ENCODE measurements at places on chromosomes 7 and 10.
A peak's percentile ranks its signal among the peaks of the same experiment; 100 is the strongest.

DNA sequence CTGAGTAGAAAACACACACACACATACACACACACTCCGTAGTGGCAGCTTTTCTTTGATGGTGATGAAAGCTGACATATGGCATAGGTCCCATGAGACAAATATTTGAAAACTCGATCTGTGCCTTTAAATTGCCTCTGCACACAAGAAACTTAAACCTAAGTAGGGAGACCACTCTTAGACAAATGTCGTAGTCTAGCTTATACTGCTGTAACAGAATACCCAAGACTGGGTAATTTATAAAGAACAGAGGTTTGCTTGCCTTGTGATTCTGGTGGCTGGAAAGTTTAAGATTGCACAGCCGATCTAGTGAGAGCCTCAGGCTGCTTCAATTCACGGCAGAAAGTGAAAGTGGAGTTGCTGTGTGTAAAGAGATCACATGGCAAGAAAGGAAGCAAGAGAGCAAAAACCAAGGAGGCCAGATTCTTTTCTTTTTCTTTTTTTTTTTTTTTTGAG is 489.4 kb upstream of the SORCS1 start:
- no peak for DNase-seq

DNA sequence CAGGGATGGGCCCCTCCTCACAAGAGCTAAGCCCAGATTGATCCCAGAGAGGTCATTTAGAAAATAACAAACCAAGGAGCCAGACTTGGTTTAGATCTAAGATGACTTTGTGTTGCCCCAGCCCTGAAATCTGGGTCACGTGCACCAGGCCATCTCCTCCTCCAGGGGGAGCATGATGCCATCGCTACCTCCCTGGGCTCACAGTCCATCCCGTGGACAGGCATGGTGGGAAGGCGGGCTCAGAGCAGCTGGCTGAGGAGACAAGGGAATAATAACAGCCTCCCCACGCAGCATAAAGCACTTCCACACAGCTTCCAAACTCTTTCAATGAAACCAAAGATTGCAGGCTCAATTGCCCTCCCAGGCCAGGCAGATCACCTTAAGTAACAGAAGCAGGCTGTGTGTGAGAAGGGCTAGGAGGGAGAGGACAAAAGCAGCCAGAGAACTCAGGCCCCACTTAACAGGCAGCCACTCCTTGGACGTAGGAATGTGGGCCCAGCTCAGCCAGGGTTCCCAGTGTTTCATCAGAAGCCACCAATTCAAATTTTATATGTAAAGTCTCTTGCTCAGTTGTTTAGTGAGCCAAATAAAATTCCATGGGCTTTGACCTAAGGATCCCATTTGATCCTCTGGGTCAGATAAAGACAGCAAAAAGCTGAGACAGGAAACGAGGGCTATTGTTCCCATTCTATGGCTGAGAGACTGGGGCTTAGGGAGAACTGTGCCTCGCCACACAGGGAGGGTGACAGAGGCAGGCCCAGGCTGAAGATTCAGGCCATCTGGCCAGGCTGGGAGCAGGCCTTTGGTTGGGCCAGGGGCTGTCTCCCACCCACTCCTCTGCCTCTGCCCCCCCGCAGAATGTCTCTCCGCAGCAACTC is 100.2 kb downstream of the COL13A1 start:
- peak; percentile 93 for DNase-seq

- no peak for DNase-seq
Observed at GRCh38 chr10:50470798-50471582, 152.8 kb downstream of the SGMS1 start.

DNA sequence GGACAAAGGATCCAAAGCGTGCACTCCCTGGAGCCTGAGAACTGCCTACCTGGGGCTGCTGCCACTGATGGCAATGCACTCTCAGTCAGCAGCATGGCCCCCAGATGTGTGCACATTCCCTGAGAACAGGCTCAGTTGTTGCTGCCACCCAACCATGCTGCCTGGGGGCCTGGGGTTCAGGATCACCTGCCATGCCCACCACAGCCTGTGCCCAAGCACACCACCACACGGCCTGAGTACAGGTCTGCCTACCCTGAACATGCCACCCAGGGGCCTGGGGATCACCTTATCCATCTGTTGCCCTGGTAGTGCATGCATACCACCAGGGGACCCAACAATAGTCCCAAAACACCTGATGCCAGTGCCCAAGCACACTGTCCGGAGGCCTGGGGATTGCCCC is 1174.5 kb downstream of the SORCS1 start:
- no peak for DNase-seq

DNA sequence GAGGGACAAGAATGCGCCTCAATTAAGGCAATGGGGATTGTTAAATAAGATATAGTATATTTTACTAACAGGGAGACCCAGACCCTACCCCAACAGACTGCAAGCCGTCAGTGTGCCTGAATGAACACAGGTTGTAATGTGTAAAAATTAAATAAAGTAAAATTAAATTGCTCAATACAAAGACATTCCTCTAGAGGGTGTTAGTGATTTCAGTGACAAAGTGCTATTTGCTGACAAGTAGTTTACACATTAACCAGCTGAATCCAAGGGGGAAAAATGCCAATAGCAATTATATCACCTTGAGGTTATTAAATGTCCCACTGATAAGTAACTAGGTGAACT is 110.5 kb downstream of the EBF3 start:
- DNase-seq: no peak

DNA sequence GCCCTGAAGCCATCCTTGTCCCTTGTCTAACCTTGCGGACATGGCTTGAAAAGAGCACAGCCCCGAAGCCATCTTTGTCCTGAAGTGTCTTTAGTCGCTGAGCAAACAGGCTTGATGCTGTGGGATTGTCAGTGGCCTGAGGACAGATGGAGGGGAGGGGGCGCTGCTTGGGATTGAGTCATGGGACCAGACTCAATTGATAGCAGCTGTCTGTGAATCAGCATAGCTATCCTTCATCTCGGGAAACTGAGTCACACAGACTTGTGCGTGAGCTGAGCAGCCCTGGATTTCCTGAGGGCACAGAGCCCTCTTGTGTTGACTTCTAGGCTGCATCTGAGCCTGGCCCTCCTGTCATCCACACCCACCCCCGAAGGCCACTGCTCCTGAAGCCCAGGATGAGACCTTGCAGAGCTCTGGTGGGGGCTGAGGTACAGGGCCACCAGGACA is 14.4 kb downstream of the MYO1G start:
- DNase-seq: no peak

GRCh38 chr10:64738462-64738861 is 1217.3 kb downstream of the REEP3 start:
- DNase-seq: no peak

DNA sequence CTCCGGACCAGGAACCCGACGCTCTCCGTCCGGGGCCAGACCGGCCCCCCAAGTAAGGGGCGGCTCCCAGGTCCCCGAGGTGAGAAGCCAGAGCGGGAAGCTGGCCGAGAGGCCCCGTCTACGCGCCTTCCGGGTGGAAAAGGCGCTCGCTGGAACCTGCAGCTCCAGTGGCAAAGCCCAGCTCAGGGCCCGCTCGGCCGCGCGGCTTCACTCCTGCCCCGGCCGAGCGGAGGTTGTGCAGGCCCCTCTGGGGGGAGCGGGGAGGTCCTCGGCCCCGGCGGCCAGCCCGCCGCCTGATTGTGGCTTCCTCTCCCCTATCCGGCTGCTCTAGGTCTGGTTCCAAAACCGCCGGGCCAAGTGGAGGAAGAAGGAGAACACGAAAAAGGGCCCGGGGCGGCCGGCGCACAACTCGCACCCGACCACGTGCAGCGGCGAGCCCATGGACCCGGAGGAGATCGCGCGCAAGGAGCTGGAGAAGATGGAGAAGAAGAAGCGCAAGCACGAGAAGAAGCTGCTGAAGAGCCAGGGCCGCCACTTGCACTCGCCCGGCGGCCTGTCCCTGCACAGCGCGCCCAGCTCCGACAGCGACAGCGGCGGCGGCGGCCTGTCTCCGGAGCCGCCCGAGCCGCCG is 2.9 kb downstream of the UNCX start:
- no peak for DNase-seq

- no peak for DNase-seq
Observed at GRCh38 chr10:61825628-61826027, 75.9 kb upstream of the ARID5B start.

DNA sequence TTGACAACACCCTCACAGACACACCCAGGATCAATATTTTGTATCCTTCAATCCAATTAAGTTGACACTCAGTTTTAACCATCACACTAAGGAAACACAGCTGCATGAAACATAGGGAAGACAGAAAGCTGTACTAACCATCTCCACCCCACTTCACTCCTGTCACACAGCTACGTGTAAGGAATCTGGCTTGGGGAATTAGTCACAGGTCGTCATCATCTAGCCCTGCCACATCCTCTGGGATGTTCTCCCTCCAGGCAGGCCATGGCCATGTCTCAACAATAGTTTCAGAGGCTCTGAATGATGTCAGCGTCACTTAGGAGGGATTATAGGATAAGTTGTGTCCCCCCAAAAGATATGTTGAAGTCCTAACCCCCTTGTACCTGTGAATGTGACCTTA is 10.8 kb upstream of the SEMA3C start:
- DNase-seq: no peak

- no peak for DNase-seq
Observed at GRCh38 chr7:44064791-44065430, 456 bp downstream of the PGAM2 start.

DNA sequence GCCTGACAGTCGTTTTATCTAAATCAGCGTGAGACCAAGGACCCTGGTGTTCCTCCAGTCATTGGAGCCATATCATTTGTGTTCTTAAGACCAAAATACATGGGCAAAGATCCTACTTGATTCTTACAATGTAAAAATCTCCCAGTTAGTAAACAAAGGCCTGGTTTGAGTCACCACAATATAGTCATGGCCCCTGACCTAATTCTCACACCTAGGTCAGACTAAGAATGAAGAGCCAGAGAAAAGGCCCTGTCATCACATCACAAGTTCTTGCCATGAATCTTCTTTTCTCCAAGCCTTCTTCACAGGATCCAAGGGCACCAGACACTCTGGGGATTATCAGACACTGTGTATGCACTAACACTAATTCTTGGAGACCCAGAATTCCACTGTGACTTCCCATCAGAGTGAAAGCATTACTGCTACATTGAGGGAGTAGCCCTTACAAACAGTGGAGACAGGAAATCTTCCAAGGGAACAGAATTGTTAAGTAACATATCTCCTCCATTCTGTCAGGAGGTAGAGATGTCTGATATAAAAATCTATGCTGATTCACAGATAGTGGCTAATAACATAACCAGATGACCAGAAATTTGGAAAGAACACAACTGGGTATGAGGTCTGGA is 7.6 kb upstream of the ERVW-1 start:
- no peak for DNase-seq

GRCh38 chr7:99719996-99720769 is 14.8 kb downstream of the CYP3A7 start:
- DNase-seq: no peak

GRCh38 chr7:121608785-121609184 is 212.7 kb upstream of the FAM3C start:
- no peak for DNase-seq

DNA sequence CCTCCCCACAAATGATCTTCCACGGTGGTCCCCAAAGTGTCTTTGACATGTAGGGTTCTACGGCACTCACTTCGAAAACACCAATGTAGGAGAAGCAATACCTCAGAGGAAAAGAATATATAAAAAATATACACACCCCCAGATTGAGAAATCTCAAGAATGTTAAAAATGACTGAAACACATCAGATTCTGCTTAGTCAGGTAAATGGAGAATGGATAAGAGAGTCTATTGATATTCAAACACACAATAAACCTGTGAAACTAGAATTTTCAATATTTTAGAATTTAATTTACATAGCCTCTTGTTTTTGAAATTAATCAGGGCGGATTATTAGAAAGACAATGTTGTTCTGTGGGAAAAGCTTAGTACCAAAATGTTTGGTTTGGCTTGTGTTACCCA is 712.4 kb downstream of the GATA3 start:
- DNase-seq: no peak

- no peak for DNase-seq
Observed at GRCh38 chr10:4081685-4082111, 296.7 kb upstream of the KLF6 start.

- no peak for DNase-seq
Observed at GRCh38 chr10:100823194-100823593, 77.8 kb downstream of the PAX2 start.

DNA sequence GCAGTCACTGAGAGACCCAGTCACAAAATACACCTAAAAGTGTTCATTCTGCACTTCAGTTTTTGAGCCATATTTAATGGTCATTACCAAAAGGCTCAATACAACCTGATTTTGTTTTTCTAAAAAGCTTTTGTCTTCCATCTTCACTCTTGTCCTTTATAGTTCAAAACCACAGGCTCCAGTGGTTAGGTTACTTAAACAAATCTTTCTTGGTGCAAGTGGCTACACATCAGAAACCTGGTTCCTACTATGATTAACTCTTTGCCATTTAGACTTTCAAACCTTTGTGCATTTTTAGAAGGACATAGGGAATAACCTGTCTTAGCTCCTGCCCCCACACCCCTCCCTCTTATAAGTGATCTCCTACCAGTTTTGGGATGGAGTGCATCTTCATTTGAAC is 135.8 kb downstream of the STRA8 start:
- DNase-seq: no peak

DNA sequence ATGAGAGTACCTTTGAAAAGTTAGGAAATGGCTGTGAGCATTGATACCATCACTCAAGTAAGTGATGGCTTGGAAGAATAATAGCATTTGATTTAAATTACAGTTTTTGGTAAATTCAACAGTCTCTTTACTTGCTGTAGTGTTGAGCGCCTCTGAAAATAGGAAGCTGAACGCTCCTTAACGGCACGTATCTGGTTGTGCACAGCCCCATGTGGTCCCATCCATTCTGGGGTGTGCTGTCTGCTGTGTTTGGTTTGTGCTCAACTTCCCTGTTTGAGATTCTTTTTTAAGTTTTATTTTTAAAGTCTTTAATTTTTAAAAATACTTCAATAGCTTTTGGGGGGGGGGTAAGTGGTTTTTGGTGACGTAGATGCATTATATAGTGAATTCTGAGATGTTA is 51.5 kb downstream of the DNAJB6 start:
- no peak for DNase-seq

DNA sequence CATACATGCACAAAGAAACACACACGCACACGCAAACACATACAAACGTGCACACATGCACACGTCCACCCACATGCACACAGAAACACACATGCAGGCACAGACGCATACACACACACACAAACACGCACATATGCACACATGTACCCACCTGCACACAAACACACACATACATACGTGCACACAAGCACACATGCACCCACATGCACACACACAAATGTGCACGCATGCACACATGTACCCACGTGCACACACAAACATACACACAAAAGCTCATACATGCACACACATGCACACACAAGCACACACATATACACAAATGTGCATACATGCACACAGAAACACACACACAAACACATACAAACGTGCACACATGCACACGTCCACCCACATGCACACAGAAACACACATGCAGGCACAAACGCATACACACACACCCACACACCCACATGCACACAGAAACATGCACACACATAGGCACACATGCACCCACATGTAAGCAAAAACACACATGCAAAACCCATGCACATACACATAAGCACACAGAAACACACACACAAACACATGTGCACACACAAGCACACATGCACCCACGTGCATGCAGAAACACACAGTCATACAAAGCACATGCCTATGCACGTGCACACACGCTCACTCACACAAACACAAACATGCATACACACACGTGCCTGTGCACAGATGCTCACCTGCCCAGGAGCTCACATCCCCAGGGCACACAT is 44.8 kb downstream of the FOXL3 start:
- no peak for DNase-seq

- no peak for DNase-seq
Observed at GRCh38 chr10:62233356-62234076, 35.1 kb downstream of the RTKN2 start.
